KBM-7 (cell line): ENCODE measurements at places on chromosomes 7 and 10.

GRCh38 chr10:77578583-77579227, 58.9 kb downstream of the KCNMA1 start:
- DNase-seq = no peak

GRCh38 chr10:85864173-85864549, 502.4 kb downstream of the GRID1 start:
- DNase-seq = peak; percentile 7

DNA sequence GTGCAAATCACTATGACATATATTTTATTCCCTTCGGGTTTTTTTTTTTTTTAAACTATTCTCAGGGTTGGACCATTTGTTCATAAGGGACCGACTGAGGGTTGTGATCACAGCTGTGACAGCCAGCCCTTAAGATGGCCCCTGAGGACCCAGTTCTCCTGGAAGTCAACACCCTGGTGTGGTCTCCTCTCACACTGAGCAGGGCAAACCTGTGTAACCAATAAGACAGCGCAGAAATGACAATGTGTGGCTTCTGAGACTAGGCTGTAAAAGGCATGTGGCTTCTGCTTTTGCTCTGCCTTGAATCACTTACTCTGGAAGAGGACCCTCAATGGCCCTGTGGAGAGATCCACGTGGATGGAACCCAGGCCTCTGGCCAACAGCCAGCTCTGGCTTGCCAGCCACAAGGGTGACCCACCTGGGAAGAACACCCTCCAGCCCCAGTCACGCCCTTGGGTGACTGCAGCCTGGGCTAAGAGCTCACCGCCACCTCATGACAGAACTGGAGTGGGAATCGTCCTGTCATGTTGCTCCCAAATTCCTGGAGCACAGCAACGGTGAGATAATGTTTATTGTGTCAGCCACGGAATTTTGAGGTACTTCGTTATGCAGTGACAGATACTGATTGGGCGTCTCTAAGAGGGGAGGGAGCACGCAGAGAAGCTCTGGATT, 127.1 kb downstream of the CLEC2L start:
- DNase-seq = no peak

GRCh38 chr7:136293272-136293671, 316.1 kb upstream of the MTPN start:
- no peak for DNase-seq

DNA sequence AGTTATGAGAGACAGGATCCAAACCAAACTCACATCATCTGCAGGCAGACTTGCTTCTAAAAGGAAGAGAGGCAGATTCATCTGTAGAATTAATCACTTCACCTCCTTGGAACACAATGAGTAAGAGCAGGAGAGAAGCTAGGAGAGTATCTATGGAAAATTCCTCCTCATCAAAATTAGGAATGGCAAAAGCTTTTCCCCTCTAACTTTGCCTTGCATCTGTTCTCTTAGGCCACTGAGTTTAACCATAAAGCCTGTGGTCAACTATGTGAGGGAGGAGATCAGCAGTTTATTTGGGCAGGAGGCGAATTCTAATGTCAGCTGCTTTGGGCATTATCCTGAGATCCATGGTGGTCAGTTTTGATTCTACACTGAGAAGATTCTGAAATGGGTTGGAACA, 561.7 kb downstream of the GFRA1 start:
- no peak for DNase-seq

DNA sequence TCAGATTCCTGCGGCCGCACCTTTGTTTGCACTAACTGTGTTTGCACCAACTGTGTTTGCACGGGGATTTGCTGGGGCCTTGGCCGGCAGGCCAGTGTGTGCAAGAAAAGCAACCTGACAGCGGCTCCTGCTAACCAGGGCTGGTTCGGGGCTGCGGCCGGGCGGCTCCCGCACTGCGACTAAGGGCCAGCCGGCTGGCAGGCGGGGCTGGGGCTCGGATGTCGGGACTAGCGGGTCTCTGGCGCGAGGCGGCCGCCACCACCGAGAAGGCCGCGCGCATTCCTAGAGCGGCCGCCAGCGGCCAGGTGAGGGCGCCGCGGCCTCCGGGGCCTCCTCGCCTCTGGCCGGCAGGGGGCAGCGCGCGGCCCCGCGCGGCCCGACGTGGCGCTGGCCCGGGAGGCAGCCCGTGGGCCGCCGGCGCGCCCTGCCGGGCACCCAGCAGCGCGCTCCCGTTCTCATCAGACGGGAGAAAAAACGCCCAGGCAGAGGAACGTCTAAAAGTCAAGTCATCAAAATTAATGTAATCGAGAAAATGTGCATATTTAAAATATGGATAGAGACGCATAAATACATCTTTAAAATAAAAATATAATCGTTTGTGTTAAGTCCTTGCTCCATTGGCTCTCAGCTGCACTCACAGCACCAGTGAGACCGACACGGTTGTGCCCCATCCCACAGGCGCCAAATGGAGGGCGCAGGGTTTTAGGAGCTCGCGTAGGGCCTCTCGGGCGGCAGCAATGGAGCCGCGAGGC, 38.5 kb downstream of the ZNF777 start:
- peak; percentile 69 for DNase-seq

DNA sequence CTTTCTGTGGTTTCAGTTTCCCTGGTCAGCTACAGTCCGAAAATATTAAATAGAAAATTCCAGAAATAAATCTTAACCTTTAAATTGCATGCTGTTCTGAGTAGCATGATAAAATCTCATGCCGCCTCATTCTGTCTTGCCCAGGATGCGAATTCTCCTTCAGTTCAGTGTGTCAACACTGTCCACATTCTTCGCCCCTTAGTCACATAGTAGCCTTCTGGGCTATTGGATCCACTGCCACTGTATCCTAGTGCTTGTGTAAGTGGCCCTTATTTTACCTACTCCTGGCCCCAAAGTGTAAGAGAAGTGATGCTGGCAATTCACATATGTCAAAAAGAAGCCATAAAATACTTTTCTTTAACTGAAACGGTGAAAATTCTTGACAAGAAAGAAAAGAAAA, 129.6 kb downstream of the ZWINT start:
- no peak for DNase-seq

DNA sequence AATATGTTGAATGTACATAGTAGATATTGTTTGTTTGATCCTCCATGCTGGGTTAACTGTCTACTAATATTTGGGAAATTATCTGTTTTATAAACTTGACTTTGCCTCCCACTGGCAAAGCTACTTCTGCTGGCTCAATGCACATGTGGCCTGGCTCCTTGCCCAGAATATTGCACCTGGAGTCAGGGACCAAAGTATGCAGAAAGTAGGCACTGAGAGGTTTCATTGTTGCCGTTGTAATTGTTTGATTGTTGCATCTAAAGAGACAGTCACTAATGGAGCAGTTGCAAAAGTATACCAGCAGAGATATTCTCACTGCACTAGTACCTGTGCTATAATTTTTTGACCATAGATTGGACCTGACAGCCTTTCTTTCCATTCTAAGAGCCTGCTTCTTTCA, 137.8 kb upstream of the CNTNAP2 start:
- DNase-seq = no peak

GRCh38 chr10:73556855-73557254, 34.3 kb downstream of the USP54 start:
- no peak for DNase-seq

DNA sequence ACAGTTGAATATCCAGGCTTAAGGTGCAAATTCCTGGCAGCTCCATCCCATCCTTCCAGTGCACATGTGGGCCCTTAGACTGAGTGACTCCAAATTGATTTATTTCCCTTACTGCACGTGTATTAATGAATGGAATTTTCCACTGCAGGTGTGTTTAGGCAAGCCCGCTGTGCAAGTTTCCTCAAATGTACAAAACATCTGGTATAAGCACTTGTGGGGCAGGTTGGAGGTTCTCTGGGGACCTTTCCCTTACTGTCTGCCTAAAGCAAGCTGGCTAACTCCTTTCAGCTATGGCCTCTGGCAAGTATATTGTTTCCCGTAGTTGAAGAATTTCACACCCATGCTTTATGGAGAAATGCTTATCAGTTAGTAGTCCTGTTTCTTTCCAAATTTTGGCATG, 25.3 kb upstream of the GIMAP6 start:
- DNase-seq = no peak

- no peak for DNase-seq
Observed at GRCh38 chr7:81161451-81162075, 242.7 kb upstream of the SEMA3C start.

- peak; percentile 85 for DNase-seq
Observed at GRCh38 chr7:100152404-100152803, 3.7 kb downstream of the LAMTOR4 start.

DNA sequence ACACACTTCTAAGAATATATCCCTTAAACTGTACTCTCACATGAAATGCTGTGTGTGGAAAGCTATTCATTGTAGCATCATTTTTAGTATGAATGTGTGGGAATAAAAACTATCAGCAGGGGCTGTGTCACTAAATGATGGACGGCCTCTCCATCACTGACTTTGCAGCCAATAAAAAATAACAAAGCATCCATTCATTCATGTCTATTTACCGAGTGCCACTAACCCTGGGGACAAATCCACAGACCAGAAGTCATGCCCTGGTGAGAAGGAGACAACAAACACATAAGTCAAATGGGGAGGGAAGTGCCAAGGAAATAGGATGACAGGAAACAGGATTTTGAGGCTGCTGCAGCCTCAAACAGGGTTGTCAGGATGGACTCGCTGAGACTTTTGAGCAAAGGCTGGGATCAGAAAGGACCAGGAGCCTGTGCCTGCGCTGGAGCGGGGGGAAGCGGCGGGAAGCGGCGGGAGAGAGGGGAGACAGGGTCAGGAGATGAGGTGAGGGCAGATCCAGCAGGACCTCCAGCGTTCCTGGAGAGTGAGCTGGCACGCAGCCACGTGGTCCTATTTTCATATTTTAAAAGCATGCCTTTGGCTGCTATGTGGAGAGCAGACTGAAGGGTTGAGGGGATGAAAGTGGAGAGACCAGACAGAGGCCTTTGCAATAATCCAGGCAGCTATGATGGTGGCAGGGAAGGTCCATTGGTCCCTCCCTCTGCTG, 2.2 kb upstream of the NOM1 start:
- no peak for DNase-seq

- no peak for DNase-seq
Observed at GRCh38 chr10:123800821-123801220, 90.8 kb downstream of the CPXM2 start.

DNA sequence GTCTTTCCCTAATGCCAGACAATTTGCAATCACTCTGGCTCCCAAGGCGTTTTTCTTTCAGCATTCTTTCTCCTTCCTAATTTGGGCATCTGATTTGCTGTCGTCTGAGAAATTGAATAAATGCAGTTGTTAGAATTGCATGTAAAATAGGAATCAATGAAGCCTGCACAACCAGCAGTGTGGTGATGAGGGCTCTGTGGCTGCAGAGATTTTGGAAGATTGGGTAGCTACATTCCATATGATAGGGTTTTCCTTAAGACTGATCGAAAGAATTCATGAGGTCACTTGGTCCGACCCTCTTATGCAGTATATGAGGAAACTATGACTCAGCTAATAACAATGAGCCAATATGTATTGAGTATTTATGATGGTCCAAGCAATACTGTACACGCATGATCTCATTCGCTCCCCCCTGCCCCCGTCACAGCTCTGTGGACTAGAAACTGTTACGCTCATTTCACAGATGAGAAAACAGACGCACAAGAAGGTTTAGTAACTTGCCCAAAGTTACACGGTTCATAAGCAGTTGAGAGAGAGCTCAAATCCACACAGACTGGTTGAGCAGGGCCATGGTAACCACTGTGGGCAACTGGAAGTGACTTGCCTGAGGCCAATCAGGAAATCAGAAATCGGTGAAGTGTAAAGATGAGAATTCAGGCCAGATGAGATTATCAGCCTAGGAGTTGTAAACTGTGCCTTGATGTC, 527.2 kb downstream of the GATA3 start:
- DNase-seq = no peak

- DNase-seq = no peak
Observed at GRCh38 chr10:74593470-74593869, 232.9 kb upstream of the KAT6B start.

DNA sequence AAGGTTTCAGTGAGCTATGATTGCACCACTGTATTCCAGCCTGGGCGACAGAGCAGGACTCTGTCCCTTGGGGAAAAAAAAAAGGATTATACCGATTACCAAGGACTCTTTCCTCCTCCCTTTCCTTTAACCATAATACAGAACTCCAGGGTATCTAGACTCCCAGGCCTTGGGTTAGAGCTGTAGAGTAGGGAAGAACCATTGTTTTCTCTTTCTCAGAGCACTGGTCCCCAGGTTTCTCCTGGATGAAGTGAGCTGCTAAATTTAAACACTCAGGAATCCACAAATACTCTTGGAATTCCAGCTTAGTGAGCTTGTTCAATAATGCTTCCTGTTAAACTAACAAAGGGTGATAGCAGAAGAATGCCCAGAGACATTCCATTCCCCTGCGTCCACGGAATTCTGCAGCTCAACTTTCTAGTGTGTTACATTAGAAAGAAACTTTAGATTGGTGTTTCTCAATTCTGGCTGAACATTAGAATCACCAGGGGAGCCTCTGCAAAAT, 14.6 kb upstream of the RPEL1 start:
- no peak for DNase-seq

DNA sequence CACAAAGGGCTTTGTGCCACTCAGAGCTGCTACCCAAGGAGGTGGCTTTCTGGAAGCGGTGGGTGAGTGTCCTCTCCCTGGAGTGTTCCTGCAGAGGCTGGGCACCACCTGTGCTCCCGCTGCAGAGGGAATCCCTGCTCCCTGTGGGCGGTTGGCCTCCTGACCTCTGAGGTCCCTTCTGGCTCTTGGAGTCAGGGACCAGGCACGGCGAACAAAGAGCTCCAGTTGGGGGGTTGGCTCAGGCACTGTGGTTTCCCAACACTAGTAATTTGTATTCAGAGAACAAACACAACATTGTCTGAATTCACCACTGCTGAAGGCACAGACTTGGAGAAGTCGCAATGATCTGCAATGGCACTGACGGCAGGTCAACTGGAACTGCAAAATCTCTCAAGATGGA, 328.9 kb downstream of the PRPF18 start:
- DNase-seq = no peak

GRCh38 chr7:4944939-4945338, 14.0 kb downstream of the MMD2 start:
- no peak for DNase-seq

DNA sequence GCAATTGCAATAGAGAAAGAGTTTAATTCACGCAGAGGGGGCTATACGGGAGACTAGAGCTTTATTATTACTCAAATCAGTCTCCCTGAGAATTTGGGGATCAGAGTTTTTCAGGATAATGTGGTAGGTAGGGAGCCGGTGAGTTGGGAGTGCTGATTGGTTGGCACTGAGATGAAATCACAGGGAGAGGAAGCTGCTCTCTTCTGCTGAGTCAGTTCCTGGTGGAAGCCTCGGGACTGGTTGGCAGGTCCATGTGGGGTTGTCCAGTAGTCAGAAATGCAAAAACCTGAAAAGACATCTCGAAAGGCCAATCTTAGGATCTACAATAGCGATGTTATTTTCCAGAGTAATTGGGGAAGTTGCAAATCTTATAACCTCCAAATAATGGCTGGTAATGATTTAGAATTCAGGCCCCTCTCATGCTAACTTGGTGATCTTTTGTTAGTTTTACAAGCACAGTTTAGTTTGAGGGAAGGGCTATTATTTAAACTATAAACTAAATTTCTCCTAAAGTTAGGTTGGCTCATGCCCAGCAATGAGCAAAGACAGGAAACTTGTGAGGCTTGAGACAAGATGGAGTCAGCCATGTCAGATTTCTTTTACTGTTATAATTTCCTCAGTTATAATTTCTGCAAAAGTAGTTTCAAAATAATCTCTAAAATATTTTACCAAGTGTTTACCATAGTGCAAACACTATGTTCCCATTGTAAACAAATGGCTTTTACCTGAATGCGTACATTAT, 39.4 kb upstream of the SLC25A13 start:
- no peak for DNase-seq

- DNase-seq = peak; percentile 55
Observed at GRCh38 chr7:8436965-8437364, 3.6 kb downstream of the NXPH1 start.

GRCh38 chr7:139648391-139648861, 124.9 kb downstream of the CLEC2L start:
- DNase-seq = no peak

- no peak for DNase-seq
Observed at GRCh38 chr10:27297844-27298521, 57.4 kb upstream of the ACBD5 start.
